Hepatic stellate cell (primary cell): ENCODE measurements at places on chromosomes 2 and 18.

DNA sequence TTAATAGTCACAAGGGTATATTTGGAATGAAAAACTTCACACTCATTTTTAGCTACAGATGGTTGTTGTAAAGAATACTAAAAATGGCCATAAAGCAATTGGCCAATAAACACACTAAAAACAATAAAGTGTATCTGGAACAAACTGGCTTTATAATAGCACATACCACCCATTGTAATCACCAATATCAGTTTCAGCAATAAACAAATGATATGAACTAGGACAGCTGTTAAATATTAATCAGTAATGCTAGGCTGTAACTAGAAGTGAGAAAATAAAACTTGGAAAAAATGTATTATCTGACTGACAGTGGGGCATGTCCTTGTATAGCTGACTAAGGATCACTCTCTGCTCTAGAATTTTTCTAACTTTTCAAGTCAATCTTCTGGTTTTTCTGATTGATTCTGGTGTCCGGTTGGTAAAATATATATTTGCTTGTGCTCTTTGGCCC is 312.5 kb downstream of the RND3 start:
- no peak for DNase-seq

GRCh38 chr18:48333563-48333962 is 75.6 kb downstream of the ZBTB7C start:
- no peak for DNase-seq

DNA sequence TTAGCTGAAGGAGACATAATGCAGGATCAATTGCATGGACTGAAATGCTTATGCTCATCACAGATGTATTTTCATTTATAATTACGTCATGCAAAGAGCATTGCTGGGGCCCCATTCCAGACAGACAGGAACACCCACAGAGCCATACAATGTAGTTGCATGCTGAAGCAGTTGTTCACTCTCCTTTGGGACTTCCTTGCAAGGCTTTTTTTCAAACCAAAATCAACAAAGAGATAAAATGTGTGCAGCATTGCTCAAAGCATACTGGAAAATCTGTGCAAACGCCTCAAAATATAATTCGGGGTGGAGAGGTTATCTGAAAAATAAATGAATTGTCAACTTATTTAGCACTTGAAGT is 463.2 kb downstream of the CDH2 start:
- peak; percentile 36 for DNase-seq

DNA sequence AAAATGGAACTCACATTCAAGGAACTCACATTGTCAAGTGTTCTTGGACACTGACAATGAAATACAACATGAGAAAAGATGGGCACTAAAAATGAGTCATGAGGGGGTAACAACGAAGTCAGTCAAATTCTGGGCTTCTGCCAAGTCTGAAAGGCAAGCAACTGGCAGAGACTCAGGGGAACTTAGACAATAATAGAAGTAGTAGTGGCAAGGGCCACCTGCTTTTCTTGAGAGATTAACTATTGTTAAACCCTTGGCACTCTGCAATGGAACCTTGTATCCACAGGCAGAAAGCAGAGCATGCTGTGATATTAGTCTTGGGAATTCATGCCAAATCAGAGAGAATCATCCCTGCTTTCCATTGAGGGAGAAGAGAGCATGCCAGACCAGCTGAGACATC is 382.6 kb upstream of the CDH2 start:
- DNase-seq, result no peak

DNA sequence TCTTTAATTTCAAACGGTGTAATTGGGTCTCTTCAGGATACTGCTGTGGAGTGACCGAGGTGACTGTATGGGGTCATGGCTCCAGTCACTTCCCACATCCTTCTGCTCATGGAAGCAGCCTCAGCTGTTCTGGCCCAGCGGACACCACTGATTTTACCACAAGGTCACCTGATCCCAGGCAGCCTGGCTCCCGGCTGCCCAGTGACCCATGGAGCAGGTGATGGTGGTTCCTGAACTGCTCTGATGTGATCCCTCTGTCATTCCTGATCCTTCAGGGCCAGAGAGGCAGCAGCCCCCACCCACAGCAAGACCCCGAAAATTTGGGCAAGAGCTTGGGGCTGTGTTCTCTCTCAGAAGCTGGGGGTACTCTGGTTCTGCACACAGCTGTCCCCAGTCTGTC is 35.5 kb upstream of the HS6ST1 start:
- no peak for DNase-seq

DNA sequence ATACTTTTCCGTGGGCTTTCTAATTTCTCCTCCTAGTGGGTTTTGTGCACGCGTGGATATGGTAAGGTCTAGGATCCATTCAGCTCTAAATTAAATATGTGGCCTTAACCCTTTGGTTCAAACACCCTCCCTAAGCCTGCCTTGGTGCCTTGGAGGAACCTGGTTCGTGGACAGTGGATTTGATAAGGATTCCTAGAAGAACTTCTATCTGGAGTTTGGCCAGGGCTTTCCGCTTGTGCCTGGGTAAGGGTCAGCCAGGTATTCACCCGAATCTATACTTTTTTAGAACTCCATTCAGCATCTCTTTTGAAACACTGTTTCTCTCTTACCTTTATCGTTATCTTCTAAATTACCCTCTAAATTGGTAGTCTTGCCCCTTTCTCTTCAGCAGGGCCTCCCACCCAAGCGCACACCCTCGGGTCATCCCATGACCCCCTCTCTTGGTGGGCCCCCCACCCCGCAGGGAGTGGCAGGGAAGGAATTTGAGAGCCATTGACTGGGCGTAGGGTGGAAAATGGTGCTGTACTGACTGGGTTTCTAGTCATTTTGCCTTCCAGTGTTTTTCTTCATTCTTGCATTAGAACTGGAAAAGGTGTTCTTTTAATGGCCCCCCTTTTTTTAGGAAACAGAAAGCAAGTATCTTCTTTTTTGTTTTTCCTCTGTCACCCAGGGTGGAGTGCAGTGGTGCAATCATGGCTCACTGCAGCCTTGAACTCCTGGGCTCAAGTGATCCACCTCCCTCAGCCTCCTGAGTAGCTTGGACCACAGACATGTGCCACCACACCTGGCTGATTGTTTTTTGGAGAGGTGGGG is 1.8 kb downstream of the SOCS6 start:
- DNase-seq, result no peak

- no peak for DNase-seq
These were observed 979 bp downstream of the SLC9A2 start for GRCh38 chr2:102620332-102620731.

DNA sequence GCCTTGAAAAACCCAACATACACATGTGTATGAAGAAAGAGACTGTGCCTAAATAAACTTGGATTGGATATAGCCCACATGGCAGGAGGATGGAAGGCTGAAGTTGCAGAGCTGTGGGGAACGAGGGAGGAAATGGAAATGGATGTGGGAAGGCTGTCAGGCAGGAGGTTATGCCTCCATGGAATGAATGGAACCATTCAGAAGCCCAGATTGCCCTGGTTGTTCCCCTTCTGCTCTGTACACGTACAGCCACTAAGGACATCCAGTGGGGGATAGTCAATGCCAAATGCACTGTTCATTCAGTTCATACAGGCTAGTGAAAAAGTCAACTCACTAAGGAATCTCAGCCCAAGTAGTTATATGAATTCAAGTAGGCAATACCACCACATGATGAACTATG is 463.7 kb downstream of the TNS1 start:
- no peak for DNase-seq

GRCh38 chr2:215314896-215315295 is 3.0 kb downstream of the ATIC start:
- DNase-seq, result no peak

DNA sequence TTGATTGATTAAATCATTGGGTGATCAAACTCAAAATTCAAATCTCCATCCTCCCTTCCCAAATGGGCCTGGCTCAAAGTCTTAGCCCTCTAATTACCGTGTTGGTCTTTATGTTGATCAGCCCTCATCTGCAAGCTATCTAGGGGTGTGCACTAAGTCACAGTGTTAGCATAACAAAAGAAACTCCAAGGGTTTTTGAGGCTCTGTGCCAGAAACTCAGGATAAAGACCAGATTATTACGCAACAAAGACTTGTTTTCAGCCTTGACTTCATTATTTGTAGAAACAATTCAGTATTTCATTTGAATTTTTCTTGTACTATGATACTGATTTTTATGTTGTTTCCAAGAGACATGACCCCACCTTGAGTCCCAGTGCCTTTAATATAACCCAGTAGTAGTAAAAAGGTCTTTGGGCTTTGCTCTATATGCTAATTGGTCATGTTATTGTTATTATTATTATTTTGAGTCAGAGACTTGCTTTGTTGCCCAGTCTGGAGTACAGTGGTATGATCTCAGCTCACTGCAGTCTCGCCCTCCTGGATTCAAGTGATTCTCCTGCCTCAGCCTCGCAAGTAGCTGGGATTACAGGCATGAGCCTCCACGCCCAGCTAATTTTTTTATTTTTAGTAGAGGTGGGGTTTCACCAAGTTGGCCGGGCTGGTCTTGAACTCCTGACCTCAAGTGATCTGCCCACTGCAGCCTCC is 13.9 kb downstream of the PSMD14 start:
- DNase-seq, result no peak

DNA sequence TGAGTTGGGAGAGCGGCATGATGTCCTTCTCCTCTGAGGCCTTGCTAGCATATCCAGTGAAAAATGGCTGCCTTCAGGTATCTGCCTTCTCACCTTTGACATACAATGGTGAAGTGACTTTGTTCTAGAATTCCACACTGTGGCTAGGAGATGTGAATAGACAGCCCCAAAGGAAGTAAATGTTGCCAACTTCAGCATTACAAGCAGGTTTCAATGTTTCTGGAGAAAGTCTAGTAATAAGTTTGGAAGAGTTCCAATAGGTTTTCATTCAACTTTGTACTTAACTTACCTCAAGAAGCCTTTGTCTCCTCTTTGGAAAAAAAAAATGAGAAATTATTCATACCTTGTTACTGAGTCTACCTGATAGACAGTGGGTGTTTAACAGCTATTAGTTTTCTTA is 421.3 kb upstream of the MMADHC start:
- no peak for DNase-seq

GRCh38 chr2:175103191-175103590 is 64.8 kb downstream of the ATF2 start:
- DNase-seq, result no peak

DNA sequence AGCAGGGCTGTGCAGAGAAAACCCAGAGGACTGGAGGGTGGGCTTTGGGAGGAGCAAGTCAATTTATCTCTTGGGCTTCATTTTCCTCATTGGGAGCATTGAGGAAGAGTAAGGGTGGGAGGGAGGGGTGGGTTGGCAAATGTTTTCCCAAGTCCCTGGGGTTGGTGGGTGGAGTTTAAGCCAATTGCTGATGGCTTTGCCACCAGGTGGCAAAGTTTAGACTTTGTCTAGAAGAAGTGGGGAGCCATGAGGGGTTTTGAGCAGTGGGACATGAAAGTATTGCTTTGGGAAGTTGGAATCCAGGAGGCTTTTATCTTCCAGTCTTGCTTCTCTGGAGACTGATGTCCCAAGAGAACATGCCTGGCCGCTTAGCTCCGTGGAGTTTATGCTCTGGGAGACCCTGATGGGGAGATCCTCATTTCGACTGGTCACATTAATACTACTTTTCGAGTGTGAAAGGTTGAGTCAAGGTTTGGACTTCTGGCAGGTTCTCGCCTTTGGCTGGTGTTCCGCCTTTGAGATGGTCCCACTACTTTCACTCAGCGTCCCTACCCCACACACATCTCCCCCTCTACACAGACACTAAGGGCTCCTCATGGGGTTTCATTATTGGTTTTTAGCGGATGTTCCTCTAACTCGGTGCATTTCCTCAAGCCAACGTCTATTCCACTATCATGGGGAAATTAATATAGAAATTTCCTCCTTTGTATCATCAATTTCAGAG is 126.7 kb downstream of the PRKCE start:
- DNase-seq, result no peak

DNA sequence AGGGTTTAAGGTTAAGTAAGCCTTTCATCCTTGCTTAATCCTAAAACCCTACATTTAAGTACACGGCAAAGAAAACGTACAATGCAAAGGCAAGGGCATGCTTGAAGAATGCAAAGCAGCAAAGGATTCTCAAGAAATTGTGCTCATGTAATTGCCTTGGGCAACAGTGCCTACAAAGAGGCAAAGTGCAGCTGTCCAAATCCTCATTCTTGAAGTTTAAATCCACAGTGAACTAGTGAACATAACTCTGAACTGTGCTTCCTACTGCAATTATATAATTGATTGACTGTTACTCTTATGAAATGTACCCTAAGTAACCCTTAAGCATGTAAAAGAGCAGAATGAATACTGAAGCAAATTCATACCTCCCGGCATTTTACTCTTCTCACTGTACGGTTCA is 85.4 kb downstream of the MAP3K20 start:
- no peak for DNase-seq

GRCh38 chr2:195600778-195601177 is 56.2 kb upstream of the SLC39A10 start:
- DNase-seq, result no peak

GRCh38 chr2:180890781-180891180 is 89.6 kb upstream of the UBE2E3 start:
- DNase-seq, result no peak

- DNase-seq, result no peak
These were observed 31.7 kb downstream of the UBE2F start for GRCh38 chr2:237998530-237998929.

GRCh38 chr2:230308402-230309000 is 18.5 kb upstream of the SP140L start:
- DNase-seq, result no peak

DNA sequence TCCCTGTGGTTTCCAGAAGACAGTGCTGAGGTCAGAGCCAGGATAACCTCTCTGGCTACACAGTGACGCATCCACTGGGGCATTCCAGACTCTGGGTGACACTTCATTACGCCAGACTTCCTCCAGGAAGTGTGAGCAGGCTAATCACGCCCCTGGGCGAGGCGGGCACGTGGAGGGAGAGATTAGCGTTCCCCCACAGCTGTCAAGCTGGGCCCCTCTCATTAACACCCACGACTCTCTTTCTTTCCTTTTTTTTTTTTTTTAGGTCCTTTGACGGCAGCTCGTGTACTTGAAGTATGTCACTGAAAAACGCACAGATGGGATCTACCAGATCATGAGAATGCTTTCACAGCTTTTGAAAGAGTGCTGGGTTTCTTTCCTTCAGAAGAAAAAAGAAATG is 274.6 kb downstream of the AFF3 start:
- DNase-seq, result peak; percentile 50

DNA sequence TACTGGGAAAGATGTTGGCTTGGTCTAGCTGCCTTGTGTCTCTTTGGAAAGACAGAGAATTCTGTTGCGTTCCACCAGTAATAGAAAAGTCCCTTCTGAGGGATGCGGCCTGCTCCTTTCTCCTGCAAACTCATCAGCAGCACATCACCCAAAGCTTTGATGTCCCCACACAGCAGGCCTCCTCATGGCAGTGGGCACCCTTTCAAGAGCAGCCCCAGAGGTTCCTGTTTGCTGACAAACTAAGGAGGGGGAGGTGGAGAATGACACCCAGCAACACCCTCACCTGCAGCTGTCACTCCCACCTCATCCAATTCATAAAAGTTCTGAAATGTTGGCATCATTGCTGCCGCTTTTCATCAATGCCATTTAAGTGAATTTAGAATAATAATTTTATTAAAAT is 556.6 kb downstream of the BCL11A start:
- DNase-seq, result no peak

GRCh38 chr2:157732596-157732995 is 103.9 kb upstream of the ACVR1C start:
- no peak for DNase-seq
